Activated naive CD8-positive, alpha-beta T cell treated with anti-CD3 and anti-CD28 coated beads for 36 hours (primary cell): ENCODE measurements at places on chromosomes 4 and X. TPM values are rescaled to one million over a fixed set of nuclear protein-coding genes. Genes with fewer than 3 reads are reported as not detected.

- no peak for DNase-seq
Observed at GRCh38 chrX:154298312-154298711, 2.7 kb downstream of the TKTL1 start.

ADGRG4 gene
- total RNA-seq = not detected

DCLK2 gene
- total RNA-seq = not detected

GPR34 gene
- 1.0 TPM for total RNA-seq

DNA sequence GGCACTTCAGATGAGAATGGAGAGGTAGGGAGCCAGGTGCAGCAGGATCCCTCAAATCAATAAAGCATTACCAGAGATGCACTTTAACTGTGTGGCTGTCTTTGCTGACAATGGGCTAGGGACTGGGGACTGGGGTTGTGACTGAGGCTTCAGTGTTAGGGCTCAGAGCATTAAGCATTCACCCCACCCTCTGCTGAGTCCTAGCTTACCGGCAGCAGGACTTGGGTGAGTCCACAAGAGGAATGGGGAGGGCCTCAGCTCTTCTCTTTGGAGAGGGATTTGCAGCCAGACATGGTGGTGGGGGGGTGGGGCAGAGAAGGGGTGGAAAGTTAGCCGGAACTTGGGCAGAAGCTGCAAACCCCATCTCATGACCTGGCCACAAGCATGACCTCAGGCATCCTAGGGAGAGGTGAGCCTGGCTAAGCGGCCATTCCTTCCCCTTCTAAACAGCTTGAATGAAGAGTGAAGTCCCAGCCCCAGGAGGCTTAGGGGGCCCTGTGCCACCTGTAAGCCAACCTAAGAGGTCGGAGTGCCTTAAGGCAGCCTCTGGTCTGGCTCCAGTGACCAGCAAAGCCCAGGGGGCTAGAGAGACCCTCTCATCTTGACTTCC lies 78.4 kb downstream of the STARD8 start:
- no peak for DNase-seq

DNA sequence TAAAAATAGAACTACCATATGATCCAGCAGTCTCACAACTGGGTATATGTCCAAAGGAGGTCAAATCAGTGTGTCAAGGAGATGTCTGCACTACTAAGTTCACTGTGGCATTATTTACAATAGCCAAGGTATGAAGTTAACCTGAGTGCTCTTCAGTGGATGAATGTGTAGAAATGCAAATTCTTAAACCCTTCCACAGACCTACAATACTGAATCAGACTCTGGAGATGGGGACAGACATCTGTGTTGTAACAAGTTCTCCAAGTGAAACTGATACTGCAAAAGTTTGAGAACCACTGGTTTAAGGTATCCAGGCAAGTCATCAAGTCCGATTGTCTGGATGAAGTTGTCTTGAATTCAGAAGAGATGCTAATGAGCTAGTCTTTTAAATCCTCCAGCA lies 38.5 kb downstream of the SMAD1 start:
- no peak for DNase-seq

RTL3 gene
- total RNA-seq = not detected

CLDN34 gene
- not detected for total RNA-seq

PLXNB3 gene
- 2.8 TPM for total RNA-seq

DNA sequence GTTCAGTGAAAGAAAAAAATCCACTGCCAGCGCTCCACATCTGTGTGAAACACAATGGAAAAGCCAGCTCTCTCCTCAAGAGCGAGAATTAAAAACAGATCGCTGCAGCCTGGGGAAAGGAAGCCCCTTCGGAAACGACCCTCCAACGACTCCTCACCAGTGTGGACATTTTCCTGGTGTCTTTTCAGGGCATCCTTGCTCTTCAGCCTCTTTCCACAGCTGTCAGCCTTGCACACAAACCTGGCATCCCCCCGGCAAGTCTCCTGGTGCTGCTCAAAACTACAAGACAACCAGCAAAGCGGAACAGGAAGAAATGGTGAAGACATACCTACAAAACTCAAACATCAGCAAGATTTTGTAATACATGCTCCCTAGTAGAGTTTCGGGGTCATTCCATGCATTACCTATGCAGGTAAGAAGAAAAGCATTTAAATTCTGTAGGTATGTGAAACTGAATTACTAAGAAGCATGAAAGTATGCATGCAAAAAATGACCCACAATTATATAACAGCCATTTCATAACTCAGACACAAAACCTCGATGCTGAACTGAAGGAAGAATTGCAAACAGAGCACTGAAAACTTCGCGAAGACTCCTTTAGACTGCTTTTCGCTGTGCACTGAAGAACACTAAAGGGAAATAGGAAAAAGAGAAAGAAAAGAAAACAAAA lies 106.1 kb downstream of the PRDM5 start:
- DNase-seq = no peak

- no peak for DNase-seq
Observed at GRCh38 chr4:136651278-136651667, 881.0 kb downstream of the PCDH18 start.

PAGE5 gene
- total RNA-seq = not detected

CTAG1A gene
- not detected for total RNA-seq

DNA sequence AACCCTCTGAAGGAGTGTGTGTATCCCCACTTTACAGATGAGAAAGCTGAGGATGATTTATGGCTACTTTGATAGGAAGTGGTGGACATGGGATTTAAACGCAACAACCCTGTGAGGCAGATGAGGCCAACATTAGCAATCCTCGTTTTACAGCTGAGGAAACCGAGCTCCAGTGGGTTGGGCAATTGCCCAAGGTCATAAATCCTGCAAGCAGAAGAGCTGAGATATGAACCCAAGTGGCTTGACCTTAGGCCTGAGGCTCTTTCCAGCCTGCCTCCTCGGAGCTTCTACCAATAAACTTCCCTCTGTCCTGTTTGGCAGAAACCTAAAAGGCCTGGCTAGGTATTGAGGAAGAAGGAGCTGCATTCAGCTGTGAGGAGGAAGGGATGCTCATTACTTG lies 185.5 kb upstream of the RBPJ start:
- no peak for DNase-seq

SPARCL1 gene
- not detected for total RNA-seq

GRCh38 chrX:144627947-144628346 lies 619.4 kb upstream of the SPANXN1 start:
- no peak for DNase-seq

- DNase-seq = no peak
Observed at GRCh38 chrX:4043951-4044350, 330.5 kb upstream of the PRKX start.

TRAM1L1 gene
- not detected for total RNA-seq

GRCh38 chr4:76881375-76881774 lies 16.6 kb downstream of the SOWAHB start:
- DNase-seq = no peak

SAGE1 gene
- not detected for total RNA-seq

- DNase-seq = no peak
Observed at GRCh38 chr4:876780-877179, 50.9 kb upstream of the CPLX1 start.

DNA sequence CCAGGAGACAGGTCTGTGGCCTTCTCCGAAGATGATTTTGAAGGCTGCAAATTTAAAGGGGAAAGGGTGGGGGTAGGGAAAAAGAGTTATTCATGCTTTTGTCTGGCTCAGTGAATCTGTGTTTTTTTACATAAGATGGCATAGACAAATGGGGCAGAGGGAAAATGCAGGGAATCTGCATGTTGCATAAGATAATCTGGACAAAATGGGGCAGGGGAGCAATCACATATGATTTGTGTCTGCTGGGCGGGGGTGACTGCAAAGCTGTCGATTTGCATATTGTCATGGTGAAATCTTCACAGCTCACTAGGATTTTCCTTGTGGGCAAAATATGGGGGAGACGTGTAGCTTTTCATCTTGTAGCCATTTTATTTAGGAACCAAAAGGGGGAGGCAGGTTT lies 29.4 kb upstream of the GYG2 start:
- no peak for DNase-seq

DNA sequence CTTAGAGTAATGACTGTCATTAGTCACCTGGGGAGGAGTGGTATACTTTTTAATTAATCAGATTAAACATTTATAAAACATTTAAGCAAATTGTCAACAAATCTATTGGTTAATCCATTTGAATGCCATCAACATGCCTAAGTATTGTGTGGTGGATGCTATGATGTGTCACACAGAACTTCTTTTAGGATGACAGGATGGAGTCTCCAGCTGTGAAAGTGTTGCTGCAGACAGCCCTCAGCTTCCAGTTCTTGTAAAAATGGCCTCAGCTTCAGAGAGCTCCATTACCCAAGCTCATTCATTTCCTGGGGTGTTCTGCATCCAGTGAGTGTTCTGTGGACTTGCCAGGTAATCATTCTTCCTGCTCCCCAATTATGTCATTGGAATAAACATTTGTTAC lies 74.3 kb upstream of the CLNK start:
- no peak for DNase-seq

RAI2 gene
- total RNA-seq = 0.98 TPM

- DNase-seq = no peak
Observed at GRCh38 chr4:8047837-8048678, 108.4 kb upstream of the AFAP1 start.

TTC29 gene
- total RNA-seq = not detected

GRCh38 chr4:102324730-102325129 lies 20.6 kb downstream of the SLC39A8 start:
- DNase-seq = no peak

SLC9A7 gene
- 12.4 TPM for total RNA-seq

GRCh38 chr4:83993774-83994173 lies 457.9 kb downstream of the GPAT3 start:
- no peak for DNase-seq

GRCh38 chr4:10738826-10739489 lies 54.4 kb upstream of the CLNK start:
- DNase-seq = no peak

DNA sequence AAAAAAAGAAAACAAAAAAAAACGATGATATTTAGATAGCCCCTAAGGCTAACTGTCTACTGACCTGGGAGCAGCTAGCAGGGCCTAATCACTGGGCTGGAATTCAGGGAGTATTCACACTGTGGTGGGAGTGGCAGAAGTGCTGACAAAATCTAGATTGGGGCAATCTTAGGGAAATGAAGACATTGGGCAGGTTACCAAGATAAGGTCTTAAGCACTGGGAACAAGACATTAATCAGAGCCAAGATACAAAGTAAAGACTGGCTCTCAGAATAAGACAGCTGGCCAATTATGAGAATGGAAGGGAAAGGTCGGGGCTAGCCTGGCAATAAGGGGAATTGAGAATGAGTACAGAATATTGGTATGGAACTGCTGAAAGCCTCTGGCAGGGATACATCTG lies 100.2 kb upstream of the GRIA3 start:
- DNase-seq = no peak

GRCh38 chr4:124044867-124045266 lies 648.3 kb downstream of the SPRY1 start:
- DNase-seq = peak; percentile 0

DNA sequence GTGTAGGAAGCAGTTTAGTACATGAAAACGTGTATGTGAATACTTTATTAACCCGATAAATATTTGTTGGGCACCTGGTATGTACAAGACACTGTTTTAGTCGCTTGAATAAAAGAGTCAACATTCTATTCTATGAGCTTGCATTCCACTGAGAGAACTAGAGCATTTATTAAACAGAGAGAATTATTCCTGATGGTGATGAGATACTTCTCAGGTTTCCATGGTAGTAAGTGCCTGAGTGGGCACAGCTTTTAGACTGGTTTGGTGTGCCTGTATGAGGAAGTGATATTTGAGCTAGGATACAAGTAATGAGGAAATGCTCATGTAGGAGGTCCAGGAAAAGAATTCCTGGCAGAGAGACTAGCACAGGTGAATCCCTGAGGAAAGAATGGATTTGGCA lies 94.2 kb downstream of the ATP10D start:
- DNase-seq = no peak

ANK2 gene
- total RNA-seq = 1.9 TPM

USP46 gene
- 6.1 TPM for total RNA-seq

GRCh38 chr4:84681486-84682274 lies 98.8 kb downstream of the CDS1 start:
- DNase-seq = peak; percentile 19
